Muscle of leg (tissue), 16 donors: ENCODE measurements at places on chromosomes 7 and 10.

- no peak for DNase-seq
These were observed 202.3 kb upstream of the PITRM1 start for GRCh38 chr10:3374914-3375313.

DNA sequence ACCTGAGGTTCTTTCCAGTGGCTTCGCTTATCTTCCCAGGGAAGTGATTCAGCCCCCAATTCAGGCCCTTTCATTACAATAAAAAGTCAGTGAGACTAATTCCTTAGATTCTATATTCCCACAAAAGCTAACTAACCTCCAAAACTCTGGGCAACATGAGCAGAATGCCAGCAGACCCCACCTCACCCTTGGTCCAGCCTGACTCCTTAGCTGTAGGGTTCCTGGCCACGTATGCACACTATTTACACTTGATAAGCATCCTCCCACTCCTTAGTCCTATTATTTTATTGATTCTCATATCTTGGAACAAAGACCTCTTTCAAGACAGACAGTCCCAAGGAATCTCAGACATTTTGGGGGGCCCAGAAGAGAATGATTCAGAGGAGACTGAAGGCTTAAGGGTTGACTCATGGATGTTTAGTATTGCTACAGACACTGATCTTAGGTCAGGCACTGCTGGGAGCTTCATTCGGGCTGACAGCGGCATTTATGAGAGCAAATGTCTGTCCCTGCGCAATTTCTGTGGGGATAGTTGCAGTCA, 162.6 kb upstream of the GDF10 start:
- no peak for DNase-seq

DNA sequence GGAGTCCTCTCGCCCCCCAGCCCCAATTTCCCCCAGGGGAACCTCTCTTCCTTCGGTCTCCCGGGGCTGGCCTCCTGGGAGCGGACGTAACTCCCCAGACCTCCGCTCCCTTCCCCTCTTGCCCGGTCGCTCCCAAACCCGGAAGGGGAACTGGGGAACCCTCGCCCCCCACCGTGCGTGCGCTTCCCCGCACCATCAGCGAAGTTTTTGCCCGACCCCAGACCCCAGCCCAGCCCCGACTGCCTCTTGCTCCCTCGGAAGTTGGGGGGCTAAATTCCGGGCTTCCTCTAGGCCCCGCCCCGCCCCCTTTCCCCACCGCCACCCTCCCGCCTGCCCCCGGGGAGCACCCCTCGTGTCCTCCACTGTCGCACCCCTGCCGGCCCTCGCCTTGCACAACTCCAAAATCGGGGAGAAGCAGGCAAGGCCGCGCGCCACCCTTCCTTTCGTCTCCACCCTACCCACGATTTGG, 436 bp downstream of the GNB2 start:
- no peak for DNase-seq

DNA sequence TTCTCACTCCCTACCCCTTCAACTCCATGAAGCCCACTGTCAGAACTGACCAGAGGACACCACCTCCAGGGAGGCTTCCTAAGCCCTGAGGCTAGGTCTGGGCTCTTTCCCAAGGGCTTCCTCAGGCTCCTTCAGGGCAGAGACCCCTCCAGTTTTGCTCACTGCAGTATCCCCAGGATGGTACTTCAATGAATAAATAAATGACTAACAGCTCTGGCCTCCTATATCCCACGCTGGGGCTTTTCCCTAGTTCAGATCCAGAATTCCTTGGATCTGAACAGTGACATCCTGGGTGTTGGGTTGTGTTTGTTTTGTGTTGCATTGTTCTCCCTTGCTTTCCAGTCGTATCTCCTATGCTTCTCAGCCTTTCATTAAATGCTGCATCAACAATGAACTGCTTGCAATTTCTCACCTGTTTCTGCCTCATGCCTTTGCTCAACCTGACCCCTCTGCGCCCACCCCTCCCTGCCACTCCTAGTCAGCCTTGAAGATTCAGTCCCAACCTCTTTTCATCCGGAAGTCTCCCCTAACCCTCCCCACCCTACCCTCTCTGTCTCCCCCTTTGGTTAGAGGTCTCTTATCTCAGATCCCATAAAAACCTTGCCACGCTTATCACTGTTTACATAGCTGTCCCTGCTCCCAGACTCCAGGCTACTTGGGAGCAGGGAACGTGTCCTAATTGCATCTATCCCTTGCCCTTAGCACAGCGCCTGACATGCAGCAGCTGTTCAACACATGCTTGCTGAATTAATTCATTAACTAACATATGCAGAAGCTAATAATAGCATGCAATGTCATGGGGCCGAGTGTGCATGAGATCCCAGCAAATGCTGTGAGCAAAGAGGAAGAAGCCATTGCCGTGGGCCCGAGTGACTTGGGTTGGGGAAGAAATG, 41.7 kb downstream of the PPP1R3C start:
- peak; percentile 92 for DNase-seq

- DNase-seq = peak; percentile 42
These were observed 28.6 kb downstream of the MTURN start for GRCh38 chr7:30163231-30163894.

- DNase-seq = no peak
These were observed 79.7 kb downstream of the GNAT3 start for GRCh38 chr7:80432166-80432565.

- DNase-seq = no peak
These were observed 236.3 kb downstream of the SDK1 start for GRCh38 chr7:3537210-3537875.

DNA sequence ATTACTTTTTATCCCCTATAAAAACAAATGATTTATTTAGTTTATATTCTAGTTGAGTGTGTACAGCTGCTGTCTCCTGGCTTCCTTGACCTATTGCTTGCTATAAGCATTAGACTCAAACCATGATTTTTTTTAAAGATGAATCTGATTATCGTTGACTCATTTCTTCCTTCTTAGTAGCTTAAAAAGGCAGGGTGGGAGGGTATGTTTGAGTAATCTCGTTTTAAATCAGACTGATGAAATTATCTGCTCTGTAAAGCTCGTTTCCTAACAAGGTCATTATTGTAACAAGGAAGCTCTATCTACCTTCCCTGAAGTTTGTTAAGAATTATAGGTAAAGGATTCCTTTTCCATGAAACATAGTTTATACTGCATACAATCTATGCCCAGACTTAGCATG, 276.3 kb upstream of the KCND2 start:
- DNase-seq = no peak

DNA sequence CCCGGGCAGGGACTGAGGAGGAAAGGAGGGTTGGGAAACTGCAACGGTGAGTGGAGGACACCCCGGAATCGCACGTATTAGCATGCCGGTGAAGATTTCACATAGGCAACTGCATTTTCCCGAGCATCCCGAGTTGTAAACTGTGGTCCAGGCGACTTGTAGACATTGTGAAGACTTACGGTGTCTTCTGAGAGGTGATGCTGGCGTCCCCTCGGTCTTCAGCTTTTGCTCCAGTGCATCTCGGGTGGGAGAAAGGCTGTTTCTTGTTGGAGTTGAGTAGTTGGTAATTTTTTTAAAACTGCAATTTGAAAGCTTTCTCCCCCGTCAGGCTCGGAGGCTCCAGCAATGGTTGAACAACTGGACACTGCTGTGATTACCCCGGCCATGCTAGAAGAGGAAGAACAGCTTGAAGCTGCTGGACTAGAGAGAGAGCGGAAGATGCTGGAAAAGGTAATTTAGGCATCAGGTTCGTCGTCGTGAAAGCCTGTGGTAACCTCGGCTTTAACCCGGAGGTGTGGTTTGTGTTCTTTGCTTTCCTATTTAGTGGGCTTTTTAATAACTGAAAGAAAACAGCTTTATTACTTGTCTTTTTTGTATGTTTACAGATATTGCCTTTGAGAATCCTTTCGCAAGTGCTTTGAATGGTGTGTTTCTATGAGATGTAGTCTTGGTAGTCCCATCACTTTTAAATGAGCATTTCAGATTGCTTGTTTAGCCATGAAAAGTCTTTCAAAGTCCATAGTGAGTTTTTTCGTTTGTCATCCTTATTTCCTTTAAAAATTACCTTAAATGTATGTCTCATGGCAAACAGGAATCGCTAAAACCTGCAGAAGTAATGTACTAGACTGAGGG, 687 bp downstream of the HELLS start:
- DNase-seq = peak; percentile 44

DNA sequence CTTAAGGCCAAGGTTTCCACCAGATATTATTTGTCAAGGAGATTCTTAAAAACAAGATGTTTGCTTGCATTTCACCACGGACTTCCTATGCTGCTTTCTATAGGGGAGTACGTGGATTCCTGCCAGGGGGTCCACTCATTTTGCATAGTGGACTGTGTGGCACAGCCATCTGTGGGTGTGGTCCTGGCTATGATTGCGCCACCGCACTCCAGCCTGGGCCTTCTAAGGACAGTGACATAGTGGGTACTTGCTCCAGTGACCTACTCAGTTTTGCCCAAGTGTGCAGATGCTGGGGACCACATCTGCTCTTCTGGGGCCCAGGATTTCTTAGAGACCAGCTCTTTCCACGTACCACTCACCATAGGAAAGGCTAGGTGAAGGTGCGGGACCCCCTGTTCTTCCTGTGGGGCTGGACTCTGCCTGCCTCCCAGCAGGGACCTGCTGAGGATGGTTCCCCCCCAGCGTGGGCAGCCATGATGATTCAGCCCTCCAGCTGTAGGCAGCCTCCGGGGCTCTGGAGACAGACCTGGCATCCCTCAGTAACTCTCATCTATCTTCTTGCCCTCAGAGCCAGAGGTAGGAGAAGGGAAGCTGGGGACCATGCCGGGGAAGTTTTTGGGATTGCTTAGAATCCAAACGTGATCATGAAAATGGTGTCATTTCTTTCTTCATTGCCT, 42.9 kb downstream of the HK1 start:
- DNase-seq = no peak

DNA sequence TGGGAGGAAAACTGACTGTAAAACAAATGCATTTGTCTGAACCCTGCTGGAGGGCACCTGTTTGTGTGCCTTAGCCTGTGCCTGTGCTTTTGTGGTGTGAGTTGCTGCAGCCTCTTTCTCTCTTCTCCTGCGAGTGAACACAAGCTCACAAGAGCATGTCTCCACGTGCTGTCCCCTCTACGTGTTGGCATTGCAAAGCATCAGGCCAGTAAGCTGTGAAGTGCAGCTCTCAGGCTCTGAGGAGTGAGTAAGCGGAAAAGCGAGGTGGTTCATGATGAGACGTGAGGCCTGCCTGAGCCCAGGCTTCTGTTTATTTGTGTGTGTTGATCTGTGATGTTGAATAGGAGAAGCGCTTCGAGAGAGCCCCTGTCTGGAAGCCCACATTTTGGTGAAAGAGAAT, 85.6 kb upstream of the PDCD4 start:
- no peak for DNase-seq

DNA sequence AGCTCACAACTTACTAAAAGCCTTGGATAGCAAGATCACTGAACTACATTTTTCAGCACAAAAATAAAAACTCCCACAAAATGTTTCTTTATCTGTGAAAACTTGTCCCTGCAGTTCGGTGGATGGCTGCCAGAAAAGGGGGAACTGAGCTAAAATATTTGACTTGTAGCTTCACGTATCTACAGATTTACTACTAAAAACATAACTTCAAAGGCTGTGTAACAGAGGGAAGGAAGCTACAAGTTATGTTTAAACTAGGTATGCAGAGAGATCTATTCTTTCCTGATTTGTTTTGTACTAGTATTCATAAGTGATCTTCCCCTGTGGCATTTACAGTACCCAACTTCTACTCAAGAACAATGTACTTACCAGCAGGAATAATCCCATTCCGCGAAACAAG, 25.1 kb downstream of the SGCE start:
- no peak for DNase-seq

GRCh38 chr7:95596198-95597063, at the start of gene PDK4:
PDK4 (minus strand) TSS chr7:95596516; CDS start chr7:95596293, 223 bp downstream.
- DNase-seq = peak; percentile 97

- no peak for DNase-seq
These were observed 826 bp downstream of the PODXL start for GRCh38 chr7:131555552-131556052.

DNA sequence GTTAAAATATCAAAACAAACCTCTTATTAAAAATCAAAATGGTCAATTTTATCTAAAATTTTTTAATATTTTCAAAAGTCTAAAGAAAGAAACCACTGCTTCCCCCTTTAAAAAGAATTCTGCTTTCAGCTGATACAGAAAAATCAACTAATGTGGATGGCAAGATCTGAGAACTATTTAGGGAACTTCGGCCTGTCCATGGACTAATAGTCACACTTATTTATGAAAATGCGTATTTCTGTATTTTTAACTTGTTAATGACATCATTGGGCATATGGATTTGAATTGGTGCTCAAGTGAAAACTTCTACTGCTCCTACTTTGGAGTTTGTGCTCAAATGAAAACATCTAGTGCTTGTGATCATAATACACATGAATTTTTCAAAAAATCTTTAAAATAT, 31.9 kb downstream of the RNLS start:
- DNase-seq = peak; percentile 7

DNA sequence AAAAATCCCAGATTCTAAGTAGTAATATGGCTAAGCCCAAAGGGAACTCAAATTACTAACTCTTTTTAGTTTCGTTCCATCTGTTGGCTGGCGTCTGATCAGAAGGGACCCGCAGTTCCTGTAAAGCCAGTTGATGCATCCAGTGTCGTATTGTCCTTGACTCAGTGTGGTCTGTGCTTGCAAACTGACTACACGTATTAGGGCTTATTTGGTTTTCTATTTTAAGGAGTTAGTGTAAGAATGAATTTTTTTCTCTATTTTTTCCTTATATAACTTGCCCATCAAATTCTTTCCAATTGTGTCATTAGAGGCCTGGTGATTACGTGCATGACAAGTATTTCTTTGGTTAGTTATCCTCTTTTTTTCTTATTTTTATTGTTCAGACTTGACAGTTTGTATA, 9.7 kb downstream of the ABCA13 start:
- no peak for DNase-seq

DNA sequence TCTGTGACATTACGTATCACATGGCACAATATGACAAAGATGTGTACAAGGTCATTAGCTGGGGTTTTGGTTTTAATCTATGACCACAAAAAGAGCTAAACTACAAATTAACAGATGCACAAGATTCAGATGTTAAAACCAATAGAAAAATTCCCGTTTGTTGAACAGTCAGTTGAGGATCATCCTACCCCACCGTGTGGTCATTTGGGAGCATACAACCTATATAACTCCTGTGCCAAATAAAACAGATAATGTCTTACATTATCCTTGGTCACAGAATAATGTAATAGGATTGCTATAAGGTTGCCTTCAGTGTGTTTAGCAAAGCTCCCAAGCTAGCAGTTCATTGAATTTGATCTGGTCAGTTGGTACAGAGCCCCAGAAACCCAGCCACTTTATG, 28.2 kb downstream of the ASNS start:
- no peak for DNase-seq

GRCh38 chr10:96999337-96999736, 167.2 kb downstream of the LCOR start:
- no peak for DNase-seq

GRCh38 chr7:103009466-103010185, 65.0 kb downstream of the FBXL13 start:
- no peak for DNase-seq

DNA sequence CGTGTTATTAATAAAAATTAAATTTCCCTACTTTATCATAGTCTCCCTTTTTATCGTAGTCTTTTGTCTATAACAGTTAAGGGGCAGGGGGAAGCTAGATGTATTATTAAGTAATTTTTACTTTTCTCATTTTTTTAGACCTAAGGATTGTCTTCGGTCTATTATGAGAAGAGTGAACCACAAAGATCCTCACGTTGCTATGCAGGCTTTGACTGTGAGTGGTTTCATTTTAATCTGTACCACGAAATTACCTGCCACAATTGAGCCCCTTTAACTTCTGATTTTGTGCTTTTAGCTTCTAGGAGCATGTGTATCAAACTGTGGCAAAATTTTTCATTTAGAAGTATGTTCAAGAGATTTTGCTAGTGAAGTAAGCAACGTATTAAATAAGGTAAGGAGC, 40.6 kb downstream of the STAM start:
- DNase-seq = no peak
